ENCODE measurements at places on chromosomes 4 and X.

DNA sequence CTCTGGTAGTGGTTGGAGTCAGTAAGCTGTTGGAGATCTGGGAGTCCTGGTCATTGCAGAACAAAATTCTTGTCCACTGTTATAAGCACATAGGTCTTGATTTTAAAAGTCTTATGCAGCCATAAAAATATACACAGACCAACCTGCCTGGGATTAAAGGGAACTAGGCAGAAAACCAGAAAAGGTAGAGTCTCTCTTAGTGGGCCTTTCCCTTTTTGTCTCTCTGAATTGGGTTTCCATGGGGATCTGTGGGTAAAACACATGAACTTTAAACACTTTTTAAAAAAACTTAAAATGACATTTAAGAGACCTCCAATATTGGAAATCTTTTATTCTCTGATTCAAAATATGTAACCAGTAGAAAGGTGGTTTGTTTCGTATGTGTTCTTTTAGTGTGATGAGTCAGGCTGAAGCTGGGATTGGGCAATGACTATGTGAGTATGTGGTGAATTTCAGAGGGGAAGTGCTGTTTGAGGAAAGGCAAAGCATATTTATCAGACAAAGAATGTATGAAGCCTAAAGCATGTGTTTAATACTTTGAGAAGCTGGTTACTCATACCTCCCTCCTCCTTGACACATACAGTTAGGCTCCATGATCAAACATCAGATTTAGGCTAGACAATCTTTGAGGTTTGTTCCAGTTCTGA lies 29.6 kb downstream of the SLC16A2 start:
- no peak for DNase-seq

GRCh38 chr4:181508601-181509000 lies 734.6 kb upstream of the TENM3 start:
- no peak for DNase-seq

DNA sequence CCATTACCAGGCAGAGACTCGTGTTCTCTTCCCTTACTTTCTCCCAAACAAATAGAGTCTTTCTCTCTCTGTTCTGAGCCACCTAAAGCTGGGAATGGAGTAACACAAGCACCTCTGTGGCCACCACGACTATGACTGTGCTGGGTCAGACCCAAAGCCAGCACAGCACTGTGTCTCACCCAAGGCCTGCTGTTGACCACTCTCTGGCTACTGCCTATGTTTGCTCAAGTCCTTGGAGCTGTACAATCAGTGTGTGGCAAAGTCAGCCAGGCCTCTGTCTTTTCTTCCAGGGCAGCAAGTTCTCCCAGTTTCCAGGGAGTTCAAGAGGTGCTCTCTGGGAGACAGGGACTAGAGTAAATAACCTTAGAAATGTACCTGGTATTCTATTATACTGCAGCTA lies 239.4 kb downstream of the FAM47A start:
- DNase-seq = no peak

- DNase-seq = no peak
Measured at GRCh38 chrX:9846631-9847030, 60.4 kb downstream of the SHROOM2 start.

DNA sequence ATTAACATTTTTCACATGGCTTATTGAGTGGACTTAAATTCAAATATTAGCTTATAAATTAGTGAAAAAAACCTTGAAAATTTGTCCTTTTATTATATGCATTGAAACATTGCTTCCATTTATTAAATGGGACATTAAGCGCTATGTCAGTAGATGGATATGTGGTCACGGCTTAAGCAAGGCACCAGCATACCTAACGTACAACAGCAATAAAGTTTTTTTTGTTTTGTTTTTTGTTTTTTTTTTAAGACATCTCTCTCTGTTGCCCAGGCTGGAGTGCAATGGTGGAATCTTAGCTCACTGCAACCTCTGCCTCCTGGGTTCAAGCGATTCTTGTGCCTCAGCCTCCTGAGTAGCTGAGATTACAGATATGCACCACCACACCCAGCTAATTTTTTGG lies 31.6 kb downstream of the PGM2 start:
- DNase-seq = no peak

DNA sequence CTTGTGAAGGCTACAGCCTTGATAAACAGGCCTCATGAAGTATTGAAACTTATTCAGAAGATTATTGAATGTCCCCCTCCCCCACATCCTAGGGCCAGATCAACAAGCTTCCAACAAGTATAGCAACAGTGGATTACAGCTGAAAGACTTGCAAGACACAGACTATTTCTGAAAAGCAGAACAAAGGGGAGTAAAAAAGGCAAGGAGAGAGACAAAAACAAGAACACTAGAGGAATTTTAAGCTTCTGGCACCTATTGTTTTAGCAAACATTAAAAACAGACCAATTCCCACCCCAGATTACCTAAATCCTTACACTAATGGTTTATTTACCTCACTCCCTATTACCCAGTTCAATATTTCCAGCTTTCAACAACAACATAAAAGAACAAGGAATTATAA lies 446.3 kb upstream of the FSTL5 start:
- DNase-seq = no peak

DNA sequence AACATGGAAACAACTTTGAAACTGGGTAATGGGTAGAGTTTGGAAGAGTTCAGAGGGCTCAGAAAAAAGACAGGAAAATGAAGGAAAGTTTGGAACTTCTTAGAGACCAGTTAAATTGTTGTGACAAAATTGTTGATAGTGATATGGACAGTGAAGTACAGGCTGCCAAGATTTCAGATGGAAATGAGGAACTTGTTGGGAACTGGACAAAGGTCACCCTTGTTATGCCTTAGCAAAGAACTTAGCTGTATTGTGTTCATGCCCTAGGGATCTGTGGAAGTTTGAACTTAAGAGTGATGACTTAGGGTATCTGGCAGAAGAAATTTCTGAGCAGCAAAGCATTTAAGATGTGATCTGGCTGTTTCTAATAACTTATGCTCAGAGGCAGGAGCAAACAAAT lies 5.1 kb upstream of the ARL13A start:
- no peak for DNase-seq

DNA sequence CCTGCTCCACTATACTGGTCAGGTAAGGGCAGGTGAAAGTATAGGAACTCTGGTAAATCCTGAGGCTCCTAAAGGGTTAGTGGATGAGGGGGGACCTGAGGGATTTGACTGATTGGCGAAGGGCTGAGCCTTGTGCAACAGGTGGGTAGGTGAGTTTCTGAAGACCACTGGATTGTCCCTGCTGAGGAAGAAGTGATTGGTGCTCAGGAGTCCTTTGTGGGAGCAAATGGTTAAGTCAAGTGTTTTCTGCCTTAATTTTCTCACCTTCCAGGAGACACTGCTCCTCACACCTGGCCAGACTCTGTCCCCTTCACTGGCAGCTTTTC lies 156.6 kb downstream of the AMMECR1 start:
- no peak for DNase-seq

DNA sequence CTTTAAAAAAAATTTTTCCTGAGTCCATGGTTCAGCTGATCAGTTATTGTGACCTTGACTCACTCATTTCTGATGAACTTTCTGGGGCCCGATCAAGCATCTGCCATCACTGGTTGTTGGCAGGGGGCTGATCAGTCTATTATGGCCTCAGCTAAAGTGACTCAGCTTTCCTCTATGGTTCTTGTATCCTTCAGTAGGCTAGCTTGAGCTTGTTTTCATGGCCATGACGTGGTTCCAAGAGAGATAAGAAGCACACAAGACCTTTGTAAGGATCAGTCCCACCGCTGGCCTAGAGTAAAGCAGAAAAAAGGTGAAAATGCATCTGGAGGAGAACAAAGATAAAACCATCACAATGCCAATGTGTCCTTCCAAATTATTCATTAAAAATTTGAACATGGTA lies 29.8 kb upstream of the EPGN start:
- DNase-seq = no peak

- no peak for DNase-seq
Measured at GRCh38 chrX:9767375-9767774, 1.7 kb upstream of the GPR143 start.

DNA sequence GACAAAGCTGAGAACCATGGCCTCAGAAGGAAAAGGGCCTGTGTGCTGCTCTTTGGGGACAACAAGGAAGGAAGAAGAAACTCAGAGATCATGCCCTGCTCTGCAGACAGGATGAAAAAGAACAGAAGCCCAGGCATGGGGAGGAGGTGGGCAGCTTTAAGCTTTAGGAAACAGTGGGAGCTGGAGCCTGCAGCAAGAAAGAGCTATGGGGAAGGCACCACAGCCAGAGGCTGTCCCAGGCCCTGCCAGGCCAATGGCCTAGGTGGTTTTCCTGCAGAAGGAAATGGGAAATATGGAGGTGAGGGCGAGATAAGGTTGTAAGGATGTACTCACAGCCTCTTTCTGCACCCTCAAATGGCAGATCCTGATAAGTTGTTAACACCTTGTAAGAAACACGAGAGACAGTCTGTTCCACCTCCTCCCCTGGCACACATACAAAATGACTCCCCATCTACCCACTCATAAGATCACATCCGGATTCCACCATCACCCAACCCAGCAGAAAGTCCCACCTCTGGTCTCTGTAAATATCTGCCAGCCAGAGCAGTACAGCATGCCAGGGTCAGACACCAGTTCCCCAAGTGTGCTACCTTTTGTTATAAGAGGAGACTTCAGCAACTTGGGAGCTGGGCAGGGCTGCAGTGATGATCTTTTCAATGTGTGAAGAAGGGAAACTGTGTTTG lies 105.2 kb downstream of the RTL5 start:
- no peak for DNase-seq

GRCh38 chr4:121642876-121643585 lies 53.7 kb downstream of the ANXA5 start:
- DNase-seq = no peak

- no peak for DNase-seq
Measured at GRCh38 chr4:113433116-113433515, 328.4 kb downstream of the CAMK2D start.

DNA sequence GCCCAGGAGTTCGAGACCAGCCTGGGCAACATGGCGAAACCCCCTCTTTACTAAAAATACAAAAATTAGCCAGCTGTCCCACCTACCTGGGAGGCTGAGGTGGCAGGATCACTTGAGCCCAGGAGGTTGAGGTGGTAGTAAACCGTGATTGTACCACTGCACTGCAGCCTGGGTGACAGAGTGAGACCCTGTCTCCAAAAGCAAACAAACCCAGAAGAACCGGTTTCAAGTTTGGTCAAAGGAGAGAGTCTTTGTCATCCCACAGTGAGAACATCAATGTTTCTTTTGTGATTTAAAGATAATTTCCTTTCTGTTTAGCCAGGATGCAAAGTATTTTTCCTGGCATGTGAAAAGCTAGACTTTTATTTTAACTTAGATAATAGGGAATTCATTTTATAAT lies 26.7 kb downstream of the PDK3 start:
- DNase-seq = no peak

GRCh38 chrX:17164941-17165340 lies 210.1 kb upstream of the NHS start:
- no peak for DNase-seq
